Dermis microvascular lymphatic vessel endothelial cell (primary cell): ENCODE measurements at places on chromosomes 1 and 21. TPM values are rescaled to one million over a fixed set of nuclear protein-coding genes. Genes with fewer than 3 reads are reported as not detected.

NEK2 gene
- 6.7 and 18.5 TPM in 2 replicates for total RNA-seq

GRCh38 chr1:80894921-80895320 lies 905.8 kb upstream of the ADGRL2 start:
- DNase-seq = no peak

MARK1 gene
- total RNA-seq = 1.4 and 2.4 TPM in 2 replicates

DNA sequence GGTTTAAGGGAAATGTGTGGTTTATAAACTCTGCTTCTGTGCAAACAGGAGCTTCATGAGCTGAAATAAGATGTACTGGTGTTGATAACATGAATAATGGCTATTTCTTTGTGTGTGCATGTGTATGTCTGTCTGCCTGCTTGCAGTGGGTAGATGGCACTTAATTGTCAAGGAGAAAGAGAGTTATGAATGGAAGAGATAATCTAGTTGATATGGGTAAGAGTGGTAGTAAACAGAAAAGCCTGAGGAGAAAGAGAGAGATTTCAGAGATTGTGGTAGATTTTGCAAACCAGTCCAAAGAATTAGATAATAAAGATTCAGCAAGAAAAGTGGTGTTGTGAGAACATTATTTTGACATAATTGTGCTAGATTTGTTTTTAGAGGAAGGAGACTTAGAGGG lies 7.7 kb downstream of the SUCO start:
- no peak for DNase-seq

GRCh38 chr1:158179301-158180041 lies 1.2 kb upstream of the CD1D start:
- no peak for DNase-seq

OR6K3 gene
- total RNA-seq = not detected in 2 replicates

DNA sequence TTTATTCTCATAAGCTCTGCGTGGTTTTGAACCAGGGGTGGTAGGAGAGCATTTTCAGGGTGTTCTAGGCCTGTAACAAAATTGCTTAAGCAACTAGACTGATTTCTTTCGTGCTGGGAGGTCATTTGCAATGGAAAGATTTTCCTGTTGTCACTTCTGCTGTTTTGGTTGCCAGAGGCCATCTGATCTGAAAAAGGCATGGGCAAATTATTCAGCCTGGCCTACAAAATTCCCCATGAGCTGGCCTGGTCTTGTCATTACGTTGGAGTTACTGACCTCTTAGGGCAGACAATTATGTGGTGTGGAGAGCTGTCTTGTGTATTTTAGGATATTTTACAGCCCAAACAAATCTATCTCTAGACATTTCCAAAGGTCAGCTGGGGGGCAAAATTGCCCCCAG lies 444.4 kb upstream of the DAB1 start:
- DNase-seq = no peak

GRCh38 chr1:101308935-101309333 lies 72.1 kb downstream of the S1PR1 start:
- no peak for DNase-seq

- no peak for DNase-seq
These were observed 18.7 kb downstream of the WNT2B start for GRCh38 chr1:112527266-112528010.

GRCh38 chr21:45804809-45805313 lies 161.3 kb downstream of the PCBP3 start:
- DNase-seq = no peak

CNR2 gene
- total RNA-seq = not detected in 2 replicates

GRCh38 chr1:233614743-233615521 lies 1.0 kb downstream of the KCNK1 start:
- DNase-seq = no peak

DNA sequence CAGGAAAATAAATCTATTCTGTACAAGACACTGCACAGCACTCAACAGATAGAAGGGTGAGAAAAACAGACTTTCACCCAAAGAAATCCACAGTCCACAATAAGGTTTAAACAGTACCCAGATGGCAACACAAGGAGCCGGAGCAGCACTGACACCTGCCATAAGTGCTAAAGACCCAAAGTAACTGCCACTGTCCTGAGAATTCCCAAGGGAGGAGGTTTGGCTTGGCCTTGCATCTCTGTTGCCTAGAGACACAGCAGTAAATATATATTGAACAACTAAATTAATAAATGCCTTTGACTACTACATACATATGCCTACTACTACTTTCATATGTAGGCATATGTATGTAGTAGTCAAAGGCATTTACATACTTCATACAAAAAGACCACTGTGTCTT lies 68.0 kb downstream of the VAV3 start:
- DNase-seq = no peak

- DNase-seq = no peak
These were observed 555.8 kb downstream of the DPYD start for GRCh38 chr1:97365026-97365425.

- DNase-seq = no peak
These were observed 7.7 kb upstream of the LMNA start for GRCh38 chr1:156106624-156107488.

DNA sequence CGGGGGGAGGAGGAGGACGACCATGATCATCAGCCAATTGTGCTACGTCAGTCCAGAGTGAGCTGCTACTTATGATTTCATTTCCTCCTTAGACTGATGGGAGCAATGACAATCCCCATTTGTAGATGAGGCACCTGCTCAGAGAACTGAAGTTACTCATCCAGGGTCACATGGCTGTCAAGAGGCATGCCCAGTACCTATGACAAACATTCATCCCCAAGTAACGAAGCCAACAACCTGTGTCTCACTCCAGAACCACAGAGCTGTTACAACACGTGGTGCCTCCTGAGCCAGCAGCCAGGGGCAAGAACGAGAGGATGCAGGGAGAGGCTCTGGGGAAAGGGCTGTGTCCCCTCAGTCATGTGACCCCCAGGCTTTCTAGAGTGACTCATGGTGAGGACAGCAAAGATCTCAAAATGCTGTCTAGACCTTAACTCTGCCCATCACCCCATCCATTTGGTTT lies 93.6 kb downstream of the SIM2 start:
- no peak for DNase-seq

- DNase-seq = no peak
These were observed 12.3 kb downstream of the CCDC181 start for GRCh38 chr1:169414952-169415351.

DNA sequence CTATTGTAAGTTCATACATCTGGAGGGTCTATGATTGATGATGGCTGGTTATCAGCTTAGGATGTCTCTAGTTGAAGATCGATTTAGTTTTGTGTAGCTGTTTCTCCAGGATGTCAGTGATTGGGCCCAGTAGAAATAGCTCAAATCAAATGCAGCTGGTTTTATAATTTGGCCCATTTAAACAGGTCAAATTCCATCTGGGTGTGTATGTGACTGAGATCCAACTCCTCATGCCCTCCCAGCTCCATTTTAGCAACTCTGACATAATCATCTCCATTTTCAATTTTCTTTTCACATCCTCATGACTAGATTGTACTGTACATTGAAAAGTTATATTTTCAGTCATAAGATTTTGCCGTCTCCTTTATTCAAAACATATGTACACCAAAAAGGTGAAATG lies 99.2 kb downstream of the TPR start:
- no peak for DNase-seq

ARMH1 gene
- total RNA-seq = 0.13 TPM in 1 of 2 replicates, not detected in the other

GRCh38 chr1:77476475-77476874 lies 194.7 kb downstream of the AK5 start:
- no peak for DNase-seq

SDCCAG8 gene
- 21.4 and 22.5 TPM in 2 replicates for total RNA-seq

CFHR5 gene
- total RNA-seq = not detected in 2 replicates

DNA sequence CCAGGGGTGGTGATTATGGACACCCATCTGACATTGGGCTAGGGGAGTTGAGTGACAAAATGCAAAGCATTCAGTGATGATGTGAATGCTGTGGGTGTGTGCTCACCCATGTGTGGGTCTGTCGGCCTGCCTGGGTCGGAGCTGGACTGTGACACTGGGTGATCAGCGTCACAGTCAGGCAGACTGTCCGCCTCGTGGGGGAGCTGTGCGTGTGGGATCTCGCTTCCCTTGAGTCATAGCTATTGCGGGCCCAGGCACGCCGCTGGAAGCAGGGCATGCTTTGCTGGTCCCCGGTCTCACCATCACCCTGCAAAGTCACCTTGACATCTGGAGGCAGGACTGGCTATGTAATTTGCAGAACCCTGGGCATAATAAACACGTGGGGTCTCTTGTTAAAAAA lies 156.9 kb upstream of the IGSF21 start:
- DNase-seq = no peak

DNA sequence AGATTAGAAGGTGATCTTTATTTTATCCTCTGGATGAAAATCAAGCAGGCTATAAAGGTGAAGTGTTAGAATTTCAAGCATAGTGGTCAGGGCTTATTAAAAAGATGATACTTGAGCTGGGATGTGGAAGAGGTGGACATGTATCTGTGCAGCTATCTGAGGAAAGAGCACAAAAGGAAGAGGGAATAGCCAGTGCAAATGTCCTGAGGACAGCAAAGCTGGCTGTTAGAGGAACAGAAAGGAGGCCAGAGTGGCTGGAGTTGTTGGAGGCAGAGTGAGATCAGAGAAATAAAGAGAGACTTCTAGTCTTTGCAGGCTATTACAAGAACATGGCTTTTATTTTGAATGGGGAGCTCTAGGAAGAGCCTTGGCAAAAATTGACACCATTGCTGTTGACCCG lies 4.4 kb upstream of the SERTAD4 start:
- no peak for DNase-seq

AADACL4 gene
- total RNA-seq = not detected in 2 replicates

DNA sequence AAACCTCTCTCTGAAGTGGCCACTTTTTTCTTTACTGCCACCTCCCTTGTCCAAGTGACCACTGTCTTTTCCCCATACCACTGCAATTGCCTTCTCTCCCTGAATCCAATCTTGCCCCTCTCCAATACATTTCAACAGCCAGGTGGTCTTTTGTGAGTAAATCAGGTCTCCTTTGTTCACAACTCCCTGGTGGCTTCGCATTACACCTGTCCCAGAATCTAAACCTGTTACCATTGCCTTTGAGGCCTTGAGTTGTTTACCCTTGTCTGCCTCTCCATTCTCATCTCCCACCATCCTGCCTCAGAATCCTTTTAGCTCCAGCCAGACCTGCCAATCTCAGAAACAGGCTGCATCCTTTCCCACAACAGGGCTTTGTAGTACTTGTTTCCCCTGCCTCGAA lies 21.8 kb upstream of the DYNLT5 start:
- DNase-seq = no peak

- DNase-seq = no peak
These were observed 1.4 kb downstream of the HS2ST1 start for GRCh38 chr1:86915737-86916235.

CRP gene
- not detected in 2 replicates for total RNA-seq

DNA sequence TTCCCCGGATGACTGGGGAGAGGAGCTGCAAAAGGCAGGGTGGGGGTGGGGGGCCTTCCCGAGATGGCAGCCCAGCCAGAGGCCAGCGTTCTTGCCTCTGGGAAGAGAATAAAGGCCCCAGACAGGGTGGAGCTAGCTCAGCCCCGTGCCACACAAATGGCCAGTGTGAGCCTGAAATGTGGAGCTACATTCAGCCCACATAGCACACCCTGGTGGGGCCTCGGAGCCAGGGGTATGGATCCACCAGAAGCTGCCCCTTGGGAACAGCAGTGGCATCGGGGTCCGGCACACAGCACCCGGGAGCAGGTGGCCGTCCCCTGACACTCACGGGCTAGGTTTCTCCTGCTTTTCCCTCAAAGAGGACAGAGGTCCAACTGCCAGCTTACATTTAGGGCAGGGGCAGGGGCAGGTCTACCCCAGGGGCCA lies 93.9 kb downstream of the PDE9A start:
- DNase-seq = no peak

LRRC7 gene
- total RNA-seq = 0.13 TPM in 2 replicates

DNM3 gene
- total RNA-seq = 0.51 and 2.5 TPM in 2 replicates

- DNase-seq = peak; percentile 52
These were observed 2.4 kb downstream of the SSBP3 start for GRCh38 chr1:54403808-54404261.

DNA sequence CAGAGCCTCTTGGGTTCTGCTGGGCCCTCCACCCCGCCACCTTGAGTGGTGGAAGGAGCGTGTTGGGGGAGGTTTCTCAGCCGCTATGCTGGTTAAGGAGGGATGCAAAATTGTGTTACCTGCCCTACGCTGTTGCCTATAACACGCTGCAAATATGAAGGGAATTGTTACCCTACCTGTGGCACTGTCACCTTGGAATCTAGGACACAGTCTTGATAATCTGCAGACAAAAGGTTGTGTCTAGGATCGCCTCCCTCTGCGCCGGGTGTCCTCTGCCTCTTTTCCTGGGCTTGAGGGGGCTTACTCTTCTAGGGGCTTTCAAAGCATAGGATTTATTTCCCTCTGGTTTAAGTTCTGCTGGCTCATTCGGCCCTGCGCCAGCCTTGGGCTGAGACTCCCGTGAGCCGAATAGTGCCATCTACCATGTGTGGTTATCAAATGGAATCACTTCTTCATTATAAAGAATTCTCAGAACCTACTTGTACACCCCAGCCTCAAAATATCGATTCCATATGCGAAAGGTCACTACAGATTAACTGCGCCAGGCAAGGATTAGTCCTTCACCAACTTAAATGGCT lies 697 bp downstream of the SLC22A15 start:
- no peak for DNase-seq
